Activated CD4-positive, alpha-beta T cell treated with anti-CD3 and anti-CD28 coated beads for 36 hours (primary cell): ENCODE measurements at places on chromosomes 2 and 18.
A peak's percentile ranks its signal among the peaks of the same experiment; 100 is the strongest.

DNA sequence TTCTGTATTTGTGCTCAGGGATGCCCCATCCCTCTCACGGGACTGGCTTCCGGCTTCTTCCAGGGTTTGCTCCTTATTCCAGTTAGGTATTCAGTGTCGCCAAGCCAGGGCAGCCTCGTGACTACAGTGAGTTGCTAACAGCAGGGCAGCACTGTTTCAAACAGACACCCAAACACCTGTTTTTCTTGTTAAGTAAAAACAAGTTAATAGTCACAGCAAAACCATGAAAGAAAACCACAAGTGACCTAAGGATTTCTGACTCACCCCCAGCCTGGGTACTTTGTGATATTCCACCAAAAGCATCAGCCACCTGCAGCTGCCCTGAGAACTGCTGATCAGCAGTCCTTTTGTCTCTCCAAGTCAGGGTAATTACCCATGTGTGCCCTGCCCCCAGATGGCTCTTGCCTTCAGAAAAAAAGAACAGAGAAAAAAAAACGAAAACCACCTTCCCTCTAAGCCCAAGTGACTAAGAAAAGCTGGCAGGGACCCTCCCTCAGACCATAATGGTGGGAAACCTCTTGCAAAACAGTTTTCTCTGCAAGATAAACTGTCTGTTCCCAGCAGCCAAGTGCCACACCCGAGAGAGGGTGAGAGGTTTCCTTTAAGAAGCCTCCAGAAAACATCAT is 178.2 kb downstream of the ANAPC1 start:
- peak; percentile 78 for DNase-seq

DNA sequence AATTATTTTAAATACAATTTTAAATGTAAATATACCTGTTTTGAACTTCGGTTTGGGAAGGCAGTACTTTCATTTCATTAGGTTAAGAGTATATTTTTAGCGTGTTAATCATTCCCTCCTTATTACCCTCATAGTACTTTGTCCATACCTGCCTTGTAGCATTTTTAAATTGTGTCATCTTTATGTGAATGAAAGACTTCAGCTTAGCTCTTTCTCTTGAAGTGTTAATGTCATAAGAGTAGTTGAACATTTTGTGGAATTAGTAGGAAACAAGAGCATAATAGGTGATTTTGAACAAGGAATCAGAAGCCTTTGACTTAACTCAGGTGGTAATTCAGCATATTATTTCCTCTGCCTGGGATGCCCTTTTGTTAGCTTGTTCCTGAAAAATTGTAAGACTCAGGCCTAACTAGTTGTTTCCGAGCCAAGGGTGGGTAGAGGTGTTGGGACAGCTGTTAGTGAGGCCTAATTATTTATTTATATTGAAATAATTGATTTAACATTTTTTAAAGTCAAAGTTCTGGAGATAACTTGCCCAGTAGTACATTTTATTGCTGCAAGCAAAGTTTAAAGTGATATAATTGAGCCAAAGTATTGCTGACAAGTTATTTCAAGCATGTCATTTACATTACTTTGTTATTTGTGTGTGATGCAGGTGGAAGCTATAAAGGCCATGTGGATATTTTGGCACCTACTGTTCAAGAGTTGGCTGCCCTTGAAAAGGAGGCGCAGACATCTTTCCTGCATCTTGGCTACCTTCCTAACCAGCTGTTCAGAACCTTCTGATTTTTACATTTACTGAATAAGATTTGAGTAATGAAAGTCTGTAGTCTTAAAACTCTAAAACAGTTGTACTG is 38.7 kb downstream of the DDX1 start:
- DNase-seq = no peak

GRCh38 chr2:54366487-54367280 is 89.4 kb upstream of the SPTBN1 start:
- DNase-seq = no peak

DNA sequence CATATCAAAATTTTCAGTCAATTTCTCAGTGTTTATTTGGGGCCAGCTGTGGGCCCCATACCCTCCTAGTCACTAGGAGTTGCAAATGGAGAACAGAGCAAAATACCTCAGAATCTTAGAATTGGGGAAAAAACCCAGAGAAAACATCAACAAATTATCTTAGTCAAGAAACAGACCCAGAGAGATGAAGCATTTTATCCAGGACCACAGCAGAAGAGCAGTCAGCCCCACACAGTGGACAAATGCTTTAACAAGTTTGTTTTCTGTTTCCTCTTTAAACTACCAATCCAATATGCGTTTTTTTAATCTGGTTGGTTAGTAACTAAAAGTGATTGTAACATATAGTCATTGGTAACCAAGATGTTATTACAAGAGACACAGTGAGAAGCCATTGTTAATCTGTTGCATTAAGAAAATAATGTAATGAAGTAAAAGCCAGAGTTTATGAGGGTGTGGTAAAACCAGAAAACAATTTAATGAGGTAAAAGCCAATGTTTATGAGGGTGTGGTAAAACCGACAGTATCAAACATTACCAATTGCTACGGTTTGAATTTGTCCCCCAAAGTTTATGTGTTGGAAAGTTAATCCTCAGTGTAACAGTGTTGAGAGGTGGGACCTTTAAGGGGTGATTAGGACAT is 60.7 kb upstream of the COX7A2L start:
- no peak for DNase-seq

DNA sequence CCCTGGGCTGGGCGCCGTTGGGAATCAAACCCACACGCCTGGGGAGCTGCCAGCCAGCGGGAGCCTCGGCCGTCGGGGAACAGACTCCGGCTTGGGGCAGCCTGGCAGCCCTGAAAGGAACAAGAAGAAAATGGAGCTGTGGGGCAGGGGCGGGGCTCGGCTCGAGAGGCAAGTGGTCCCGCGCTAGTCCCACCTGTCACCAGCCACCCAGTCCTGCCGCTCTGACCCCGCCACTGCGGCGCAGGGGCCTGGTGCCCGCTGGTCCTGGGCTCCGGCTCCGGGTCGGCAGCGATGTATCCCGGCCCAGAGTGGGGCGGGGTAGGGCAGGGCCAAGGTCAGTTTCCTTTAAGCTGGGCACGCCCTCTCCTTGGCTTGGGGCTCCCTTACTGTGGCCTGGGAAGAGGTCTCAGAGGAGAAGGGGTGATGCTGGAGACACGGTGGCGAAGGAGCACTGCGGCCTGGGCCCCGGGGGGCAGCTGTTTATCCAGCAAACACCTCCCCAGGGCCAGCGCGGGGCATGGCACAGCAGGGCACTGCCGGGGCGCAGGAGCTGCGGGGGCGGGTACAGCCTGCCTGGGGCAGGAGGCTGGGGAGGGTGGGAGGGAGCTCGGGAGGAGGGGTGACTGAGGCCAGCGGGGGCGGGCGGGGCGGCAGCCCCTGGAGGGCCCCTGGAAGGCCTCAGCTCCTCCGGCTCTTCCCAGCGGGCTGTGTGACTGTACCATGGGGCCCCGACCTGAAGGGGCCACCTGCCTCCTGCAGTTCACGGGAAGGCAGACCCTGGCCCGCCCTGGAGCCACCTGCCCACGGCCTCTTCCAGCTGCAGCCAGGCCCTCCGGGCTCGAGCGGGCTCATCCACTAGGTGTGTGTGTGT is 15.6 kb downstream of the ODC1 start:
- peak; percentile 62 for DNase-seq

- DNase-seq = no peak
Observed at GRCh38 chr2:60424233-60424632, 129.2 kb downstream of the BCL11A start.

GRCh38 chr2:205270689-205271088 is 411.6 kb upstream of the NRP2 start:
- no peak for DNase-seq

- no peak for DNase-seq
Observed at GRCh38 chr2:111157798-111158197, 37.1 kb downstream of the BCL2L11 start.

DNA sequence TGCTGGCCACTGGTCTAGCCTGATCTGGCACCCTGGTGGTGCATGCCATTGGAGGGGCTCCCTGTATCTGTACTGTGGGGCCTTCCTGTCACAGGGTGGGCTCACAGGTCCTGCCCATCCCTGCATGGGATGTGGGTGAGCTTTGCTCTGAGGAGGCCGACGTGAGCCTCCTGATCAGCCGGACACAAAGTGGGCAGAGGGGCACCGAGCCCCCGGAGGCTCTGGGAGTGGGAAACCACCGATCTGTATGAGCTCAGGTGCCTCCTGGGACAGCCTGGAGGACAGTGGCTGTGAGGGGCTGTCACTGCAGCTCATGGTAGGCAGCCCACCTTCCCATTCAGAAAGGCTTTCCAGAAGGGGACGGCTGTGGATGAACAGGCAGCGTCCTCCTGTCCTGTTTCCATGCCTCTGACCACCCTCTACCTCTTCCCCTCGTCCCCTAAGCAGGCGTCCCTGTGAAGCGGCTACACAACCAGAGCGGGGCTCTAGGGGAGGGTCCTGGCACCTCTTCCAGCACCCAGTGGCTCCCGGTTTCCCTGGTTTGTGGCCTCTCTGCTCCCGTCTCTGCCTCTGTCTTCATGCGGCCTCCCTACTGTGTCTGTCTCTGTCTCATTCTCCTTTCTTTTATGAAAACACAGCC is 112.5 kb upstream of the OTOS start:
- DNase-seq = no peak

GRCh38 chr18:399631-400135 is 100.8 kb downstream of the COLEC12 start:
- DNase-seq = no peak

DNA sequence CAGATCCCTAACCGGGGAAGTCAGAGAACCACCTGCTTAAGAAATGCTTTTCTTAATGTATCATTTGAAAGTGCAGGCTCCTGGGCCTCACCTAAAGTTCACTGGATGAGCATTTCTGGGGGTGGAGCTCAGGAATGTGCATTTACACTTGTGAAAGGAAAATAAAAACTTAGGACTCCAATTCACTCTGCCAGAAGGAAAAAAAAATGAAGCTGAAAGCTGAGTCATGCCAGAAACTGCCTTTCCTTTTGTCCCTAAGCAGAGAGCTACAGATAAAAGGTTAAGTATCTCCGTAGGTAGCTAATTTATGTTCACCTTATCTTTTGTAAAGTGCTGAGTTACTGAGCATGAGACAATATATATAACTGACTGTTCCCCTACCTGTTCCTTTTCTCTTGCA is 229.5 kb upstream of the MEX3C start:
- DNase-seq = no peak

GRCh38 chr2:15988733-15989132 is 48.4 kb downstream of the MYCN start:
- DNase-seq = no peak

- DNase-seq = no peak
Observed at GRCh38 chr2:44943693-44944101, 2.2 kb downstream of the SIX3 start.

- peak; percentile 60 for DNase-seq
Observed at GRCh38 chr2:157336137-157337010, 10.8 kb upstream of the ERMN start.

DNA sequence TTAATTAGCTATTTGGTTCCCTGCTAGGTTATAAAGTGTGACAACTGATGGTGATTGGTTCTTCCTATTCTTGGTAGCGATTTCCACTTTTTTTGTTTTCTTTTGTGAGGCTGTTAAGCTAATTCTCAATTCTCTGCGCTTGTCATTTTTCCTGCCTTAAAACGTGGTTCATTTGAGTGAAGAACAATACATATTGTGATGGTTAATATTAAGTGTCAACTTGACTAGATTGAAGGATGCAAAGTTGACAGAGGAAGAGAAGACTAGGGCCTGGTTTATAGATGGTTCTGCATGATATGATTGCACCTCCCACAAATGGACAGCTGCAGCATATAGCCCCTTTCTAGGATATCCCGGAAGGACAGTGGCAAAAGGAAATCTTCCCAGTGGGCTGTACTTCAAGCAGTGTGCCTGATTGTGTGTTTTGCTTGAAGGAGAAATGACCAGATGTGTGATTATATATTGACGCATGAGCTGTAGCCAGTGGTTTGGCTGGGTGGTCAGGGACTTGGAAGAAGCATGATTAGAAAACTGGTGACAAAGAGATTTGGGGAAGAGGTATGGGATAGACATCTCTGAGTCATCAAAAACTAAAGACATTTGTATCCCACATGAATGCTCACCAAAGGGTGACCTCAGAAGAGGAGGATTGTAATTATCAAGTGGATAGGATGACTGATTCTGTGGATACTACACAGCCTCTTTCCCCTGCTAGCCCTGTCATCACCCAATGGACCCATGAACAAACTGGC is 39.4 kb upstream of the ZNF804A start:
- no peak for DNase-seq

GRCh38 chr18:43705850-43706249 is 428.6 kb upstream of the SYT4 start:
- no peak for DNase-seq

DNA sequence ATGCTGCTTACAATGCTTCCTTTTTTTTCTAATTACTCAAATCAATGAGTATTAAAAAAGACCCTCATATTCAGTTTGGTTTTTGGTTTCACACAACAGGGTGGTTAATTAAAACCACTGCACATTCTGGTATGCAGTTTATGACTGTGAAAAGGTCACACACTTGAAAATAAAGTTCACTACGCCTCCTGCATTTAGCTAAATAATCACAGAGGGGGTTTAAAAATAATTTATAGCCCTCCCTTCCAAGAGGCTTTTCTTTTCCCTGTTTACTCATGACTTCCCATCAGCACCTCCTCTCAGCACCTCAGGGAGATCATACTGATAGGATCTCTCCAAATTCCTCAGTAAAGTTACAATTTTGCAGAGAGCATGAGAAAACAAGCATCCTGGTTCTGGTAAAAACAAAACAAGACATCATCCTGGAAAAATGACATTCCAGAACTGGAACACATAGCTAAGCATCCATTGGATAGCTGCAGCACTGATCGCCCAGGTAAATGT is 129.5 kb upstream of the TMEM200C start:
- DNase-seq = no peak

- DNase-seq = no peak
Observed at GRCh38 chr2:191230174-191230573, 15.0 kb upstream of the MYO1B start.

GRCh38 chr2:45881970-45882581 is 230.6 kb downstream of the PRKCE start:
- no peak for DNase-seq

- DNase-seq = no peak
Observed at GRCh38 chr2:47260971-47261370, 105.9 kb upstream of the STPG4 start.

- no peak for DNase-seq
Observed at GRCh38 chr18:8635087-8635486, 25.9 kb downstream of the RAB12 start.

DNA sequence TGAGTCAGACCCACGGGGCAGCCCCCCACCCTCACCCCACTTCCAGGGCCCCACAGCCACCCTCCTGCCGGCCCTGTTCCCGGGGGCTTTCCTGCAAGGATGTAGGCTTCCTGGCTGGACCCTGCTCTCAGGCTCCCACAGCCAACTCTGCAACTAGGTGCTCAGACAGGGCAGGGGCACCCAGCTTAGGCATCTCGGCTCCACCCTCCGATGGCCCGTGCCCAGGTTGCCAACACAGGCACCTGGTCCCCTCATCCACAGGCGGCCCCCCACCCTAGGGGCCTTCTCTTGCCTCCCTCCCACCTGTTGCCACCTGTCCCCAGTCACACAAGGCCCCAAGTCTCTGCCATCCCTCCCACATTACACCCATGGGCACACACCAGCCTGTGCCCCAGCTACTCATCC is 34.6 kb downstream of the HS6ST1 start:
- DNase-seq = no peak
